Mesenteric fat pad (tissue), 1 donor: ENCODE measurements at places on chromosomes 13 and 19. TPM values are rescaled to one million over a fixed set of nuclear protein-coding genes. Genes with fewer than 3 reads are reported as not detected.

- no peak for DNase-seq
Observed at GRCh38 chr13:49610176-49610575, 18.1 kb upstream of the ARL11 start.

- DNase-seq: no peak
Observed at GRCh38 chr13:26112843-26113242, 61.0 kb upstream of the SHISA2 start.

- DNase-seq: no peak
Observed at GRCh38 chr13:83007226-83007625, 875.0 kb downstream of the SLITRK1 start.

DNA sequence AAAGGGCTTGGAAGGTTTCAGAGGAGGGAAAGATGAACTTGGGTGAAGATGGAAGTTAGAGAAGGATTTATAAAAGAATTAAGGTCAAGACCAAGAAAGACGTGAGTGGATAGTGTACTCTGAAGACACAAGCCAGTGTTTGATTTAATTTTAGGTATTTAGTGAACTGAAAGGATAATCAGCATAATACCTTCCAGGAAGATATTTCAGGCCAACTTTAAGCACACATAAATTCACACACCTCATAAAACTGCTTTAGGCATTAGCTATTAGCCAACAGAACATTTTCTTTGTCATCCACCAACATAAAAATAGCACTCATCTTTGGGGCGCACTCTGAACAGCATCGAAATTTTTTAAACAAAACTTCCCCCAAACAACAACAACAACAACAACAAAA, 71.7 kb upstream of the CSNK1A1L start:
- DNase-seq: no peak

- no peak for DNase-seq
Observed at GRCh38 chr13:29471551-29471950, 123.9 kb downstream of the SLC7A1 start.

DNA sequence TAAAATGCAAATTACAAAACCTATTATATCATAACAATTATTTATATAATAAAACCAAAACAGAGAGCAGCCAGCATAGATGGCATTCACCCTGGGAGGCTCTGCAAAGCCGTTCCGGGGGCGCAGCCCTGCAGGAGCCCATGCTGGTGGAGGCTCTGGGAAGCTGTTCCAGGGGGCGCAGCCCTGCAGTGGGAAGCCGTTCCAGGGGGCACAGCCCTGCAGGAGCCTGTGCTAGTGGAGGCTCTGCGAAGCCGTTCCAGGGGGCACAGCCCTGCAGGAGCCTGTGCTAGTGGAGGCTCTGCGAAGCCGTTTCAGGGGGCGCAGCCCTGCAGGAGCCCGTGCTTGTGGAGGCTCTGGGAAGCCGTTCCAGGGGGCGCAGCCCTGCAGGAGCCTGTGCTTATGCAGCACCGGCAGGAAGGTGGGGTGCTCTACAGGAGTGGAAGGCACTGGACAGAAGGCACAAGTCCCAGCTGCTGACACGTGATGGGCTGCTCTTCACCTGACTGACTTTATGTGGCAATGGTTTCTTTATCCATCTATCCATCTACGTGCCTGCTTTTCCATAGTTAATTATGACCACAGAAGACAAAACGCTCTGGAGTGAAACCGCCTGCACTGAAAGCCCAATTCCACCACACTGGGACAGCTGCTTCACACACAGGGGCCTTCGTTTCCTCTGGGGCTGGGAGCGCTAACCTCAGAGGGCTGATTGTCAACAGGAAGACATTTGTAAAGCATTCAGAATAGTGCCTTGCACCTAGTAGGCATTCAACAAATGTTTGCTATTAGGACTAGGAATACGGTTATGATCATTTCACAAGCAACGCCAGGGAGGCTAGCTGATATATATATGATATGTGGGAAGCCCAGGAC, 23.7 kb downstream of the PCID2 start:
- no peak for DNase-seq

DNA sequence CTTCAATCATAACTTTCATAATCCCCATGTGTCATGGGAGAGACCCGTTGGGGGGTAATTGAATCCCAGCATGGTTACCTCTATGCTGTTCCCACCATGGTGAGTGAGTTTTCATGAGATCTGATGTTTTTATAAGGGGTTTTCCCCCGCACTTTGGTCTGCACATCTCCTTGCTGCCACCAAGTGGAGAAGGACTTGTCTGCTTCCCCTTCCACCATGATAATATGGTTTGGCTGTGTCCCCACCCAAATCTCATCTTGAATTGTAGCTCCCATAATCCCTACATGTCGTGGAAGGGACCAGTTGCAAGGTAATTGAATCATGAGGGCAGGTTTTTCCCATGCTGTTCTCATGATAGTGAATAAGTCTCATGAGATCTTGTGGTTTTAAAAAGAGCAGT, 524.9 kb downstream of the SLITRK5 start:
- no peak for DNase-seq

- no peak for DNase-seq
Observed at GRCh38 chr13:109255141-109255856, 531.1 kb downstream of the IRS2 start.

- no peak for DNase-seq
Observed at GRCh38 chr13:27617881-27618321, 2.4 kb downstream of the LNX2 start.

GRCh38 chr13:53068585-53069520, 40.2 kb downstream of the OLFM4 start:
- DNase-seq: no peak

DNA sequence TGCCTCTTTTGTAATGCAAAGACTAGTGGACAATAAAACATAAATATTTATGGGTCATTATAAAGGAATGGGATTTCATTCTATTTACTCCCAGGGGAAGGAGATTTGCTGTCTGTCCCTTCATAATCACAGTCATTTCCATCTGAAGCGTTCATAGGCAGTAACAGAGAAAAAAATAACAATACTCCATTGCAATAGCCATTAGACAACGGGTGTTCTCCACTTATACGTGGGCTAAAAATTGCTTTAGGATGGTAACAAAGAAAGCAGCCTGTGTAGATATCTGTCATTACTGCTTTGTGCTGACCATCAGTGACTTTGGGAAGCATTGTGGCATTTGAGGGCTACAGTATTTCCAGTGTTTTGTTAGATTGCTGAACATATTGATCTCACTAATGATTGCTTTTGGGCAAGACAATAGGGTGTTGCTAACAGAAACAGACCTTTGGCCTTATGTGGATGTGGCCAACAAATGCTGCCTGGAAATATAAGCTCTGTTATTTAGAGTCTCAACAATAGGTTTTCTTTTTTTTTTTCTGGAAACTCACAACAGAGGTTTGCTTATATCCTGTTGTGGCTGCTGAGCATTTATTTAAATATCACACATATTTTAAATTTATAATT, 355.2 kb downstream of the MTUS2 start:
- DNase-seq: no peak

DNA sequence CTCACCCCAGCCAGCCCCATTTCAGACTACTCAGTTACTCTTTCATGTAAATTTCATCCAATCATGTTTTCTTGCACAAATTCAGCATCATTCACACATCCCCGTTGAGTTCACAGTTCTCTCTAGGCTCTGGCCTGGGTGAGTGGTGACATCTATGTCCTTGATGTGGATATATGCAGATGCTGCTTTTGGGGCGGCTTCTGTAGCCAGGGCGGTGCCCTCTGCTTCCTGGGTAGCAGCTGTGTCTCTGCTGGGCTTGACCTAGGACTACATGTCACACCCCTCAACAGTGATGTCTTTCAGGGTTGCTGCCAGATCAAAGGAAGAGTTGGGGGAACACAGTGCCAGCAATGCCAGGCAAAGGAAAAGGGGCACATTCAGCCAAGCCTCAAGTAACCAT, 68.5 kb upstream of the KCTD15 start:
- no peak for DNase-seq

- peak; percentile 33 for DNase-seq
Observed at GRCh38 chr19:56218961-56219360, 16.9 kb downstream of the ZSCAN5C start.

DNA sequence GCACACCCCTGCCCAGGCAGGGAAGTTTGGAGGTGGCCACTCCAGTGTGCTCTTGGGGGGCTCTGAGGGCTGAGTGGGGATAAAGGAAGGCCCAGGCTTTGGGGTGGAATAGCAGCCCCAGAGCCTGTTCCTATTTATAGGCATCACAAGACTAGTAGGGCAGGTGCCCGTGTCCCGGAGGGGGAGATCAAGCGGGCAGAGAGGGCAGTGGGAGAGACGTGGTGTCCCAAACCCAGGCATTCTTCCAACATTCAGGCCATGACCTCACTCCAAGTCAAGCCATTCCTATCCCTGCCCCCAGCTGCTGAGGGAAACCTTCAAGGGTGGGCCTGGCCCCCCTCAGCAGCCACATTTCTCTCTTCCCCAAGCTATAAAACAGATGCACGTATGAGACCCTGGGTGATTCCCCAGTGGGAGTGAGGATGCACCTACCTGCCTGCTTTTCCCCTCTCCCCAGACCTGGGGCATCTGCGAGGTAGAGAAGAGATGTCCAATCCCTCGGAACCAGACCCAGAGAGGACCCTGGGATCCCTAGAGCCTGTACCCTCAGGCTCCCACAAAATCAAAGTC, 3.9 kb downstream of the WIZ start:
- DNase-seq: no peak

GRCh38 chr13:55660851-55661250, 1479.9 kb upstream of the PRR20A start:
- DNase-seq: no peak

GRCh38 chr13:68748038-68748437, 1359.6 kb upstream of the ATXN8OS start:
- DNase-seq: no peak

DNA sequence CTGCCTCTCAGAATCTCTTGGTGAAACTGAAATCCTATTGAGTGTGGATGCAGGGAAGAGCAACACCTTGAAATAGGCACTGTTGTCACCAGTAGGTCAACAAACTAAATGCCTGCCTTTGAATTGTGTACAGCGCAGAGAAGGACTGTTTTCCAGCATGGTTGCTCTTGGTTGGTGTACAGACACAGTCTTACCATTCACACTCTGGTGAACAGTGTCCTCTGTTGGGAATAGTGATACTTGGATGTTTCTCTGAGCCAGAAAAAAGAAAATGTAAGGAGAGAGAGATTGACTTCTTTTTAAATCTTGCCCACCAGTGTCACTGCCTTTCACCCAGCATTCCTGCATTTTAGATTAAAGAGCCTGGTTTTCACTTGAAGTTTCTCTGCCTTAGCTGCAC, 179.7 kb downstream of the STK24 start:
- DNase-seq: no peak

DNA sequence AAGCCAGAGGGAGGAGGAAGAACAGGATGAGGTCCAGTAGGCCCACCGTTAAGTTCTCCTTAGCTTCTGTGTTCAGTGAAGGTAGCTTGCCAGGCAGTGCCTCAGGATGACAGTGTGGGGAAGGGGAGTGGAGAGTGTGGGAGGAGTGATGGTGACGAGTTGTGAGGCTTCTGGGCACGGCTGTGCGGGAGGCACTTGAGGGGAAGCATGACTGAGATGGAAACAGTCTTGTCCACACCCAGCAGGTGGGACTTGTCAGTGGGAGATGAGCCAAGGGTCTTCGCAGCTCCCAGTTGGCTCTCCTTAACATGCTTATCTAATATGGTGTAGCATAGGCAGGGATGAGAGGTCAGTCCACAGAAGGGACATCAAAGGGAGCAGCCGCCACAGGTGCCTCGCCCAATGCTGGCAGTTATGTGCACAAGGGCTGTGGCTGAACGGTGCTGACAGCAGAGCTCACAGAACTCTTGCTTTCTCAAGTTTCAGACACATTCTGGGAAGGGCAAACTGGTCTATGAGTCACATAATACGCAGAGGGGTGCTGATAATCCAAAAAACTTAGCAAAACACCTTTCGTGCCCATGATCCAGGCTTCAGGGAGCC, 47.5 kb downstream of the OXGR1 start:
- DNase-seq: no peak

- no peak for DNase-seq
Observed at GRCh38 chr19:4980067-4980466, 11.2 kb downstream of the KDM4B start.

DNA sequence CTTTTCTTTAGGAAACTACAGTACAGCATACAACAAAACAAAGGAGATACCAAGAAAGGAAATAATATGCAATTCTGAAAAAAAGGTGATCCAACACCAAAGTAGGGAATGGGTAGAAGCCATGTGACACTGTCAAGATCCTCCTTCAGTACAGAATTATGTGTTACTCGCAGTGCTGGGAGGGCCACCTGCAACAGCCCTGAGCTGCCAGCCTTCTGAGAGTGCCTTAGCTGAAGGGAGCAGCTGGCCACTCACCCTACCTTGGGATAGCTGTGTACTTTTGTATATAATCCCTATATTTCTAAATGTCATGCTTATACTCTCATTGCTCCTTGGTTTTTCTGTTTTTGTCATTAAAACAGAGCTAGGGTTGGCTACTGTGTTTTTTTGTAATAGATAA, 1518.2 kb upstream of the PCDH20 start:
- DNase-seq: no peak

DNA sequence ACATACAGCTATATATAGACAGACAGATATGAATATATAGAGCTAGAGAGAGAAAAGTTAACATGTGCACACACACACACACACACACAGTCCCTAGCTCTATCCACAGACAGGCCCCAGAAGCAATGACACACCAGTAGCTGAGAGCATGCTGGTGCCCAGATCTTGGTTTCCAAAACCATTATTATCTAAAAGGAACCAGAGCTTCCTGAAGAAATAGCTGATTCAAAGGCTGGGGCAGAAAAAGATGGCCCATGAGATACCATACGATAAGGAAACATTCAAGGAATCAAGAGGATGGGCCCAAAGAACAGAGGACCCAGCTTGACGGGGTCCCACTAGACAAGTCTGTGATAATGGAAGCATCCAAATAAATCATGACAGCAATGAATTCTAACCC, 53.4 kb downstream of the ABCC4 start:
- no peak for DNase-seq

GRCh38 chr19:54104998-54105715, 2.5 kb downstream of the NDUFA3 start:
- no peak for DNase-seq

DNA sequence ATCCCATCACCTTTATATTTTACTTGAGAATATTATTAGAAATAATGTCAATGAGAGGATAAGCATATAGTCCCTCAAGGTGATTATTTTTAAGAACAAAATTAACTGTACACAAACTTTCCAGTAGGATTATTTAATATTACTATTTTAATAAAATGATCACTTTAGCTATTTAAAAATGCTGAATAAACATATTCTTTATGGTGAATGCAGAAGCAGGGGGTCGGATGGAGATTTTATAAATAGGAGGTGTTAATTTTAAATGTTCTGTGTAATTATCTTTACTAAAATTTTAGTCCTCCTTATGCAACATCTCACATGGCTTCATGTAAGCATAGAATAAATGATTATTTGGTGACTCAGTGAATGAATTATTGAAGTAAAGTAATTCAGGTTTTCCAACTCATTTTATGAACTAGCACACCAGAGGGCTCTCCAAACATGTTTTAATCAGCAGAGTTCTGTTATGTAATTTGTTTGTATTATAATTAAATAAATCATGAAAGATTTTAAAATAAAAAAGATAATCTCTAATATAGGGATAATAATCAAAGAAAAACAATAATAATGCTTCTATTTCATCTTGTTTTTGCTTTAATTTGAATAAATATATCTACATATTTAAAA, 1635.2 kb downstream of the EFNB2 start:
- DNase-seq: no peak

GRCh38 chr19:19071897-19072296, 8.1 kb downstream of the SLC25A42 start:
- DNase-seq: no peak

The CEACAM3 gene
- 1.6 TPM for total RNA-seq

The ZNF497 gene
- total RNA-seq: 0.19 TPM

The RXFP2 gene
- total RNA-seq: not detected

The PDE4A gene
- total RNA-seq: 28.5 TPM

The CLIP3 gene
- total RNA-seq: 19.7 TPM

The MIR17HG gene
- total RNA-seq: 3.5 TPM

The CEACAM6 gene
- total RNA-seq: 0.22 TPM

The LRG1 gene
- total RNA-seq: 4.0 TPM
